ENCODE measurements at places on chromosomes 7 and 10.

- no peak for DNase-seq
Observed at GRCh38 chr7:128968624-128969023, 30.9 kb downstream of the IRF5 start.

- no peak for DNase-seq
Observed at GRCh38 chr10:103837370-103838069, 17.9 kb downstream of the SH3PXD2A start.

DNA sequence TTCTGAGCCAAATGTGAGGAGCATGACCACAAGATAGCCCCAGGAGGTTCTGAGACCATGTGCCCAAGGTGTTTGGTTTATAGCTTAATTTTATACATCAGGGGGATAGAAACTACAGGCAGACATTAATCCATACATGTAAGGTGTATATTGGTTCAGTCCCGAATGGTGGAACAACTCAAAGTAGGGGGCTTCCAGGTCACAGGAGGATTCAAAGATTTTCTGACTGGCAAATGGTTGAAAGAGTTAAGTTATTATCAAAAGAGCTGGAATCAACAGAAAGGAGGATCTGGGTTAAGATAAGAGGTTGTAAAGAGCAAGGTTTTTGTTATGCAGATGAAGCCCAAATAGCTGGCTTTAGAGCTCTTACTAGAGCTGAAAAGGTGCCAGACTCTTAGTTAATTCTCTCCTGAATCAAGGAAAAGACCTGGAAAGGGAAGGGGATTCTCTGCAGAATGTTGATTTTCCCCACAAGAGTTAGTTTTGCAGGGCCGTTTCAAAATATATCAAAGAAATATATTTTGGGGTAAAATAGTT, 640.0 kb downstream of the IPMK start:
- no peak for DNase-seq

DNA sequence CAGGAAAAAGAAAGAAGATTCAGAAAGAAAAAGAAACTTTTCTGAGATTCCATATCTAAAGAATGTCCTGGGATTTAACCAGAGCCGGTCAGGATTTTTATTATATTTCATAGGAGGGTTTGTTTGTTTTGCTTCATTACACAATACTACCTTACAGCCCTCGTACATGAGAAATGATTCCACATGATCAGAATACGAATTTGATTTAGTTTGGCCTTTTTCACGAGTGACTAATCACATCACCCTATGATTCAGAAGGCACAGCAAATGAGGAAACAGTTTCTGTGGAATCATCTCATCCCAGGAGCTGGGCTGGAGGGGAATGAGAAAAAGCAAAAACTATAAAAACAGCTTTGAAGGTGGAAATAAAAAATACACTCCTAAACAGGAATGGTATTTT, 54.7 kb upstream of the VWC2 start:
- no peak for DNase-seq

DNA sequence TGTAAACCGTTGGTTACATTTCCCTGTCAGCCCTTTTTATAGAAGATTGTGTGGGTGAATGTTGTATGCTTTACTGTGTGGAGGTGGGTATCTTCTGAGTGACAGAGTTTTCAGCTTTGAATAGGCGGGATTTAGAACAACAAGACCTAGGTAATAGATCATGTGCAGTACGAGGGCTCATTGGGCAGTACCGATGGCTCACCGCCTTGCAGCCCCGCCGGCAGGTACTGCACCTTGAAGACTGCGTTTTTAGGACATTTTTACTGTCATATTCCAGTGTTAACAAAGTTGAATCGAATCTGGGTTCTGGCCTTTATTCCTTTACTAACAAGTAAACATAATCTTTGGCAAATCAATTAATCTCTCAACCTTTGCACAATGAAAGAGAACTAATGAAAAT, 55.9 kb upstream of the NCF1 start:
- DNase-seq = no peak

- peak; percentile 67 for DNase-seq
Observed at GRCh38 chr7:24877790-24878311, 102.1 kb downstream of the OSBPL3 start.

GRCh38 chr7:74454021-74454924, 567 bp downstream of the GTF2IRD1 start:
- peak; percentile 43 for DNase-seq

GRCh38 chr7:24299192-24299591, 15.2 kb downstream of the NPY start:
- no peak for DNase-seq

GRCh38 chr7:55194522-55194921, 170.6 kb upstream of the LANCL2 start:
- DNase-seq = no peak

GRCh38 chr7:147276783-147277370, 1160.3 kb downstream of the CNTNAP2 start:
- no peak for DNase-seq

GRCh38 chr7:150942001-150942590, 36.0 kb downstream of the KCNH2 start:
- DNase-seq = peak; percentile 70

GRCh38 chr7:727806-728460, 852 bp upstream of the PRKAR1B start:
- DNase-seq = no peak
